NCI-H446 (cell line): ENCODE measurements at places on chromosomes 2 and 18.

GRCh38 chr2:235083822-235084221 is 132.0 kb downstream of the SH3BP4 start:
- peak; percentile 12 for DNase-seq

DNA sequence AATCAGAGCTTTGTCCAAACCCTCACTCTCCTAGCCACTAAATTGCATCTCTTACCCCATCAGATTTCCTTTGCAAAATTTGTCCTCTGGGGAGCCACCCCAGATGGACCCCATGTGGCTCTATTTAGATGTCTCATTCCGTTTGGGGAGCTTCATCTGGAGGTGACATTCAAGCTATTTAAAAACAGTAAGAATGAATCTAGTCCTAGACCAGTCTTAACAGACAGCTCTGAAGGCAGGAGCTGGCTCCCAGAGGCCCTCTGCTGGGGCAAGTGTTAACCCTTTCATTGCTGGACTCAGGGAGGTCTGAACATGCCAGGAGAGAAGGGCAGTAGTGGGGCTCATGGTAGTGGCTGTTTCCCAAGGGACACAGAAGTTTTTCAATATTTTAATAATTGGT is 59.2 kb downstream of the RPL37A start:
- no peak for DNase-seq

DNA sequence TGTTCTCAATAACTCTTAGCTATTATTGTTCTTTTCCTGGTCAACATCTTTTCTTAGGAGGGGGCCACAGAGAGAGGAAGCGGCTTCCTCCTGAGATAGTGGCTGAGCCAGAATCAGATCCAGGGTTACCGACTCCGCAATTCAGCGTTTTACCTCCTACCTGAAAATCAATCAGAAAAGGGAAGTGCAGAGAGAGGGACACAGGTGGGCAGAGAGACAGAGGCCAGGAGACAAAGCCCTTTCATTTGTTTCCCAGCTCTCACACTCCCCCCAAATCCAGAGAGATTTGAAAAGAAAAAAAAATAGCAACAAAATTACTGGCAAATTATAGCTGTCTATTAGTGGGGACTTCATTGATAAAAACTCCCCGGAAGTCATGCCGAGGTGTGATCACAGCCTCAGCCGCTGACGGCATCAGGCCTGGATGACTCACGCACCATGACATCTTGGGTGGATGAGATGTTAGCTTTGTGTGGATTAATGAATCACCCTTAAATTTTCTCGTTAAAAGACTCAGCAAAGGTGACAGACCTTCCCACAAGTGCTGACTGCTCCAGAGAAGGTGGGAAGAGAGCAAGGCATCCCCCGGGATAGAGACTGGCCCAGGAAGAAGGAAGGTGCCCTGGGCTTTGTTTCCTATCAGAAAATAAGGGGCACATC is 120.7 kb downstream of the LOXHD1 start:
- no peak for DNase-seq

DNA sequence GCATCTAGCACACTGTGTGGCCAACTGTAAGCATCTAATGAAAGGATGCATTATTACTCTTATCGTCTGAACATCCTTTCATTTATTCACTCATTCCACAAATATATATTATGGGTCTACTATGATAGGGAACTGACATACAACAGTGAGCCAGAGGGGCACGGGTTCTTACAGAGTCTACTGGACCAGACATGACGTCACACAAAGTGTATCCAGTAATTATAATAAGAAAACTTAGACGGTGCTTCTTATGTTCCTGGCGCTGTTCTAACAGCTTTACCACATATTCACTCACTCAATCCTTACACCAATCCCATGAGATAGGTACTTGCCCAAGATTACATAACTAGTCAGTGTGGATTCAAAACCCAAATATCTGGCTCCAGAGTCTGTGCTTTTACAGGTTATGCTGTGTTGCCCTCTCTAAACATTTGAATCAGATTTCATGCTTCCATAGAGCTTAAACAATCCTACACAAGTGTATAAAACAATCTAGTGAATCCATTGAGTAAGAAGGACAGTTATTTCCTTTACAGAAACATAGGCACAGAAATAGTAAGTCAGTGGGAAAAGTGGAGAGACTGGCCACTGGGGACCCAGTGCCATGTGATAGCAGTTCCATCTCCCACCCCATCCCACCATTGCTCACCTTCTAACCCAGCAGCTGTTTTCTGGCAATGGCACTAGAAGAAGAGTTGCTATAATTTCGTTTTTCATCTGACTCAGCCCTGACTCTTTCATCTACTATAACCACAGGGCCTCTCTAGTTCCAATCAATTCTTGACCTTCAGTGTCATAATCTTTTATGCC is 24.2 kb upstream of the ARL5A start:
- no peak for DNase-seq

GRCh38 chr18:22964722-22965121 is 31.6 kb downstream of the RBBP8 start:
- DNase-seq = no peak

- DNase-seq = no peak
Observed at GRCh38 chr2:181395851-181396250, 61.3 kb upstream of the ITGA4 start.

GRCh38 chr2:157692768-157693167 is 64.1 kb upstream of the ACVR1C start:
- DNase-seq = no peak

- DNase-seq = no peak
Observed at GRCh38 chr2:15919716-15920434, 20.5 kb upstream of the MYCN start.

DNA sequence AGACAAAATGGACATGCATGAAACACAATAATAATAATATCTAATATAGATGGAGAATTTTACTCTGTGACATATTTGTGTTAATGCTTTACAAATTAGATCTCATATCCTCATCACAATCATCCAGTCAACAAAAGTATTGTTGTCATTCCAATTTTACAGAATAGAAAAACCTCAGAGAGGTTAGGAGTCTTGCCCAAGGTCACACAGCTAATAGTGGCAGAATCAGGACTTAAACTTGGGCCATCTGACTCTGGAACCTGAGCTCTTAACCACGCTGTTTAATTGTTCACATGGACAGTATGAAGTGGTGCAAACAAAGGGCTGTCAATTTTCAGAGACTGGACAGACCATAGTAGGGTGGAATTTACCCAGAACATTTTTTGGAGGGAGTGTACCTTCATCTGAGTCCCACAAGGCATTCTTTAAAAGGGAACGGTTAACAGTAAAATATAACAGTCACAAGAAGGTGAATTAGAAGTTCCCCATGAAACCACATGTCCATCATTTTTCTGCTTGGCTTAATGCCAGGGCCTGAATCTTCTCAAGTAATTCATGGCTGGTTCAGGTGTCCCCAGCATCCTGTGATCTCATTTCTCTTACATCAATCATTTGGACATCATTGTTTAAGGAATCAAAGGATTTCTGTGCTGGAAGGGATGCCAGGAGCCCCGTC is 35.4 kb upstream of the CCDC93 start:
- peak; percentile 15 for DNase-seq

GRCh38 chr2:223294756-223295155 is 242.8 kb downstream of the KCNE4 start:
- no peak for DNase-seq

DNA sequence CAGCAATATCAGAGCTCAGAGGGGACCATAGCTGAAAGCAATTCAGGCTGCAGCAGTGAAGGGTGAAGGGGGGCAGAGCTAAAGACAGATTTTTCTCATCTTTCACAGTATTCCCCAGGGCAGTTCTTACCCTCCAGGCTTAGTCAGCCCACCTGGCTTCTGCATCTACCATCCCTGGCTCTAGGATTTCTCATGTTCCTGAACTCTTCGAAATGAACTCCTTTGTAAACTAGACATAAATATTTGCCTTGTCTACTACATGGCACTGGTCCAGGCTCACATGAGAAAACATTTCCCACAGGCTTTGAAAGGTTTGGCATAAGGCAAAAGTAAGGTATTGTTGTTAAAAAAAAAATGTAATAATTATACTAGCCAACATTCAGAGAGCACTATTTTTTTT is 23.6 kb upstream of the NEB start:
- no peak for DNase-seq

DNA sequence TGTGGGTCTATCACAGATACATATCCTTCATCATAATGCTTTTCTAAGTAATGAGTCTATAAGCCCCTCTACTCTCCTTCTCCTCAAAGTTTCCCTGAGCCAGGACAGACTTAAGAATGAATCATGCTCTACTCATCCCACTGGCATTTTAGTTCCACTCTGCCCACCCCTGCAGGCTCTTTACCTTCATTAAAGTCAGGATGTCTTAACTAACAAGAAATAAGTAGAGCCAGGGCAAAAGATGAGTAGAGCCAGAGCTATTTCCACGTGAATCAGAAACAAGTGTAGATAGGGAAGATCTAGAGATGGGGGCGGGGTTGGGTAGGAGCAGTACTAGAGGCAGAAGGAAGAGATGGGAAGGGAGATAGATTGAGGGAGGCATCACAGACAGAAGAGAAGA is 790.5 kb downstream of the RNF144A start:
- DNase-seq = no peak

GRCh38 chr18:5840547-5840946 is 54.8 kb downstream of the TMEM200C start:
- no peak for DNase-seq

DNA sequence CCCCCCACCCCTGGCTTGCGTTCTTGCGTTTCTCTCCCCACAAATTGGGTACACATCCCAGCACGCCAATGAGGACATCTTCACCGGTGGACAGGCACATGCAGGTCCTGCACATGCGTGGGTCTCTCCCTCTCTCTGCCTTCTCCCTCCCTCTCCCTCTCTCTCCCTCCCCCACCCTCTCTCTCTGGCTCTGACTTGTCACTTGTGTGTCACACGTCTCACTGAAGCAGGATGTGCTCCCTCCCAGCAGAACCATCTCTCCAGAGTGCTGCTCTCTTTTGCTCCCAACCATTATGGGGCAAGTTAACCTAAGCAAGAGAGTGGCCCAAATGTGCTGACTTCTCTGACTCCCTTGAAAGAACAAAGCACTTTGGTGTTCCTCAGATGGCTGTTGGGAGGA is 120.8 kb upstream of the CAB39 start:
- DNase-seq = no peak

- DNase-seq = no peak
Observed at GRCh38 chr2:111636905-111637304, 247.1 kb downstream of the ANAPC1 start.

GRCh38 chr2:49129034-49129433 is 25.3 kb downstream of the FSHR start:
- DNase-seq = no peak

DNA sequence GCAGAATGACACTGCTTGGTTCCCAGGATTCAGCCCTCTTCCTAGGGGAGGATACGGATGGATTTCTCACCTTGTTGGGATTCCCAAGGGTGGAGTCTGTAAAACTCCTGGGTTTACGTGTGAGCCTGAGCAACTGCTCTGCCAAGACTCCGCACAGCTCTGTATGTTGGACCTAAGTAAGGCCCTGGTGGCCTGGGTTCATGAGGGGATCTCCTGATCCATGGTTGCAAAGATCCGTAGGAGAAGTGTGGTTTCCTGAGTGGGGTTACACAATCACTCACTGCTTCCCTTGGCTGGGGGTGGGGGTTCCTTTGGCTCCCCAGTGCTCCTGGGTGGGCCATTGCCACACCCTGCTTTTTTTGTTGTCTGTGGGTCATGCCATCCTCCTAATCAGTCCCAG is 37.7 kb downstream of the ANKRD12 start:
- DNase-seq = no peak

GRCh38 chr2:219087848-219088247 is 27.1 kb upstream of the IHH start:
- no peak for DNase-seq

DNA sequence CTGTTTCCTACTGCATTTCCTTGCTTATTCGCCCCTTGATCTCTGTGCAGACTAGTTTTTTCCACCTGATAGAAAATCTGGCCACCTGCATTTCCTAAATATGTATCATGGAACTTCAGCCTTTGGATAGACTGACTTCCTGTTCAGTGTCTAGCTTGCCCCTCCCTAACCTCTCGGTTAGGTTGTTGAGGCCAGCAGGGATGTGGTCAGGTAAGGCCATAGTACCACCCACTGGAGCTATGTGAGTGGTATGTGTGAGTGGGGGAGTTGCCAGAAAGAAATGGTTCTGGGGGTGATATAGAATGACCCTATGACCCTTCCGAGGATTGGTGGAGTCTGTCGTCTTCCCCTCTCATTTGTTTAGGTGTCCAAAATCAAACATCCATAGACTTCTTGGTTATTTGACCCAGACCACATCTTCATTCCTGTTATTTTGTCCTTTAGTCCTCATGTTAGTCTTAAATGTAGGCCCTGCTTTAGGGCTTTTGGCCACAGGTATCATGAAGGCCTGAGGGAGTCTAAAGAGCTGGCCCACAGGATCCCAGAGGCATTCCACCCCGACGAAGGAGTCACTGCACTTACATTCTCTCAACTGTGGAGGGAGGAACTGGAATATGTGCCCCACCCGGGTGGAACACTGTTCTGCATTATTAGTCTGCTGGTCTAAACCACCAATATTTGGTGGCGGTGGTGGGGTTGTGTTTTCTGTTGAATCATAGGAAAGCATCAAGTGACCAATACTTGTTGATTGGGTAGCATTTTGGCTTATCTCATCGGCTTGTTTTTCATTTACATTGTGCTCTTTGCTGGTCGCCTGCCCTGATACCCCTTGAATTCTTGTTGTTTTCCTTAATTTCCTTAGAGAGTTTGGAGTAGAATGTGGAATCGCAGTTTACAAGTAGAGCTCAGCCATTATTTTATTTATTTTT is 21.9 kb downstream of the CAB39 start:
- no peak for DNase-seq

DNA sequence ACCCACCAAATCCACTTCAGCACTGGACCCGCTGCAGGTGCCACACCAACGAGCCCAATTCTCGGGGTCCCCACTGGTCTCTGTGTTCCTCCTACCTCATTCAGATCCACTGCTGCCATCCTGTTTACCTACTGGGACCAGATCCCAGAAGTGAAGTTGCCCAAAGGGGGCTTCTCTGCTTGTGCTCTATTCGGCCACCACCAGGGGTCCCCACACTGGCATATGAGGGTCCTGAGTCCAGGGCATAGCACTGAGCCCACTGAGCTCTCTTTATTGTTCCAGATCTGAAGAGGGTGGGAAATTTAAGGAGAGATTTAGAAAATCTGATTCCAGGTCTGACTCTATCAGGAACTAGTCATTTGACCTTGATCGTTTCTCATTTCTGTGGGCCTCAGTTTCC is 2.4 kb downstream of the GPR45 start:
- no peak for DNase-seq

- DNase-seq = no peak
Observed at GRCh38 chr2:81551040-81551634, 1246.6 kb upstream of the LRRTM1 start.

DNA sequence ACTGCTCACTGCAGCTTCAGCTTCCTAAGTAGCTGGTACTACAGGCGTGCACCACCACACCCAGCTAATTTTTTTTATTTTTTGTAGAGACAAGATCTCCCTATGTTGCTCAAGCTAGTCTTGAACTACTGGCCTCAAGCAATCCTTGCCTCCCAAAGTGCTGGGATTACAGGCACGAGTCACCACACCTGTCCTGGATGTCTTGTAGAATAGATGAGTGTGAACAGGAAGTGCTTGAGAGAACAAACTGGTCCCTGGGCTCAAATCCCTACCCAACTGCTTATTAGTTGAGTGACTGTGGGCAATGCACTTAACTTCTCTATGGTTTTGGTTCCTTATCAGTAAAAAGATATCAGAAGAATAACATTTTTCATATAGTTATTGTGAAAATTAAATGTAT is 34.2 kb downstream of the PKDCC start:
- DNase-seq = no peak
